ENCODE measurements at places on chromosomes 1 and 21.

GRCh38 chr1:183901748-183902330 is 96.9 kb downstream of the RGL1 start:
- no peak for DNase-seq

GRCh38 chr21:46226146-46226545 is 2.4 kb downstream of the LSS start:
- no peak for DNase-seq

DNA sequence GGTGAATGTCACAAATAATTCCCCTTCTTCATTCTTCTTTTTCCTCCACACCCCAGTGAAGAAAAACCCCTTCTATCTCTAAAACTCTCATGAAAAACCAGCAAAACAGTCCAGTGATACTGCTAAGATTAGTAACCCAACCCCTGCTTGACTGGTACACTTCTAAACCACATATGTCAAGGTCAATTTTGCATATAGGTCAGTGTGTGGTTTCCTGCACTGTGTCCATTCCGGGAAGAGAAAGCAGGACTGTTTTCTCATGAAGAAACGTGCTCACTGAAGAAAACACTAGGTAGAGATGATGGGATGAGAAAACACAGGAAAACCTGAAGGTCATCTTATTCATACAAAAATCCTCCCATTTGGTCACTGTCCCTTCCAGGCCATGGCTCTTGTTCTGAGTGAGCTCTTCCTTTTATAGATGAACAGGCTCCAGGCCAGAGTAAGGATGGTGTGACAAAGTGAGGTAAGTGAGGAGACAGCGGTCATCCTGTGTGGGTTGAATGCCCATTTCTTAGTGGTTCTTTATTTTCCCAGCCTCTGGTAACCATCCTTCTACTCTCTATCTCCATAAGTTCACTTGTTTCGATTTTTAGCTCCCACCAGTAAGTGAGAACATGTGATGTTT is 122.7 kb downstream of the FASLG start:
- DNase-seq, result no peak

GRCh38 chr1:112701227-112702066 is 5.5 kb downstream of the RHOC start:
- DNase-seq, result no peak

DNA sequence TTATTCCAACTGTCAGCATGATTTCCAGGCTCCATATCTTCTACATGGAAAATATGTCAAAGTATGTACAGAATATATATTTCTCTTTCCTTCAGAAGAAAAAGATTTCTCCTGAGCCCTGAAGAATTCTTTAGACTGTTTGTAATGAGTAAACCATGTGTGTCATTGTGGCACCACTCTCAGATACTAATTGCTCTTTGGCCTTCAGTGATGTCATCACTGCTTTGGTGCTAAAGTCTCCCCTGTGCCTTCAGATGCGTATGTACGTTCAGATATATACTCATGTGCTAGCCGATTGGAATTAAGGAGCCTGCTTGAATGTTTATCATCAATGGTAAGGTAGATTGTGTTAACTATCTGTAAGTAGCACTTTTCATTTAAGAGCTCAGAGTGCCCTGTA is 20.6 kb upstream of the NBL1 start:
- no peak for DNase-seq
